ENCODE measurements at places on chromosomes 4 and X. TPM values are rescaled to one million over a fixed set of nuclear protein-coding genes. Genes with fewer than 3 reads are reported as not detected.
A peak's percentile ranks its signal among the peaks of the same experiment; 100 is the strongest.

DNA sequence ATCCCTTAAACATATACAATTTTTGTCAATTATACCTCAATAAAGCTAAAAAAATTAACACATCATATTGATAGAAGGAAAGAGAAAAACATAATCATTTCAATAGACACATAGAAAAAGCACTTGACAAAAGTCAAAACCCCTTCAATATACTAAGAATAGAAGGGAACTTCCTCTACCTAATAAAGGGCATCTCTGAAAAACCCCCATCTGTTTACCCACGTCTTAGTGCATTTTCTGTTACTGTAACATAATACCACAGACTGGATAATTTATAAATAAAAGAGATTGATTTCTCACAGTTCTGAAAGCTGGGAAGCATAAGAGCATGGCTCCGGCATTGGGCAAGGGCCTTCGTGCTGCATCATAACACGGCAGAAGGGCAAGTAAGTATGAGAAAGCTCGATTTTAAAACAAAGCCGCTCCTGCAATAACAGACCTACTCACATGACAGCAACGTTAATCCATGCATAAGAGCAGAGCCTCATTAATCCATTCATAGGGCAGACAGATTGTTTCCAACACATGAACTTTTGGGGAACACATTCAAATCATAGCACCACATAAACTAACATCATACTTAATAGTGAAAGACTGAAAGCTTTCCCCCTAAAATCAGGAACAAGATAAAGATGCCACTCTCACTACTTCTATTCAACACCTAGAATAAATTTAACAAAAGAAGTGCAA, 15.7 kb downstream of the STEEP1 start:
- H3K36me3 ChIP-seq, result no peaks in the 10 kb centered on the region
- H3K27ac ChIP-seq, result no peak overlapping the region
- no peak for DNase-seq
- H3K4me3 ChIP-seq, result no peak overlapping the region

DNA sequence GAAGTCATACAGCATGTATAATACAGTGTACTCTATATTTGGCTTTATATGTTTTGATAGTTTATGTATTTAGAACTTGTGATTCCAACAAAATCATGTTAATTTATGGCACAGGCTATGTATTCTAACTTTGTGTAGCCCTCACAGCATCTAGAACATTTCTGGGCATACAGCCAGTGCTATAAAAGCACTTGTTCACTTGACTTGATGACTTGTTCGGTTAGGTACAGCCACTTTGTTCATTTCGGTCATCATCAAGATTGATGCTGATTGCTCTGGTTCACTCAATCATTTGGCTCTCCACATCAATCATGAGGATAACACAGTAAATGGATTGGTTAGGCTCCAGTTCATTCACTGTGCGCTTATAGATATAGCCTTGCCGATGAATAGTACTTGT, 97.6 kb upstream of the IRS4 start:
- H3K4me3 ChIP-seq, result no peak overlapping the region
- H3K27me3 ChIP-seq, result no peaks in the 10 kb centered on the region
- no peaks in the 10 kb centered on the region for H3K36me3 ChIP-seq
- H3K27ac ChIP-seq, result no peak overlapping the region
- no peaks in the 10 kb centered on the region for H3K4me1 ChIP-seq

- H3K27ac ChIP-seq, result peak overlapping the region; percentile 20
- H3K4me1 ChIP-seq, result peaks cover 58% of the 10 kb centered on the region
- no peaks in the 10 kb centered on the region for H3K27me3 ChIP-seq
- DNase-seq, result no peak
- H3K36me3 ChIP-seq, result no peaks in the 10 kb centered on the region
- H3K4me3 ChIP-seq, result peak overlapping the region; percentile 10
Observed at GRCh38 chrX:130103605-130104004, 6.7 kb downstream of the ELF4 start.

DNA sequence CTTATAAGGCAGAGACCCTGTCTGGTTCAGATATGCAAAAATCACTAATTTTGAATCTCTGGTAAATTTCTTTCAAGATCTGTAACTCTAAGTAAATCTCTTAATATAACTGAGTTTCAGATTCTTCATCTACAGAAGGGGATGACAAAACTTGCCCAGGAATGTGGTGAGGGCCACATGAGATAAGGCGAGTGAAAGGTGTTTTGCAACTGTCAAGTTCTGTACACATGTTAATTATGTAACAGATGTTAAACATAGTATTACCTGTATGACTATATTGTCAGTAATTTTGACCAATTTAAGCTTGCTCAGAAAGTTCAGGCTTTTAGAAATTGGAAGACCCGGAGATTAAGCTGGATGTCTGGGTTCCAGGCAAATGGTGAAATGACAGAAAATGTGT, 549 bp upstream of the GLRB start:
- no peaks in the 10 kb centered on the region for H3K27me3 ChIP-seq
- no peak overlapping the region for H3K27ac ChIP-seq
- DNase-seq, result no peak
- H3K4me1 ChIP-seq, result no peaks in the 10 kb centered on the region

- no peaks in the 10 kb centered on the region for H3K36me3 ChIP-seq
- no peaks in the 10 kb centered on the region for H3K4me1 ChIP-seq
- no peak within 1 kb of the TSS for H3K27ac ChIP-seq
- no peak for DNase-seq
Observed at GRCh38 chr4:5019274-5019673, at the start of gene CYTL1. CYTL1 (minus strand) TSS chr4:5019458; CDS start chr4:5019445, 13 bp downstream.

- no peaks in the 10 kb centered on the region for H3K36me3 ChIP-seq
- no peak overlapping the region for H3K27ac ChIP-seq
- peaks cover 7% of the 10 kb centered on the region for H3K4me1 ChIP-seq
- H3K27me3 ChIP-seq, result no peaks in the 10 kb centered on the region
- no peak for DNase-seq
Observed at GRCh38 chr4:76208005-76208765, 5.4 kb downstream of the SCARB2 start.

- peak within 1 kb of the TSS; percentile 52 for H3K4me3 ChIP-seq
- DNase-seq, result peak; percentile 41
- H3K36me3 ChIP-seq, result no peaks in the 10 kb centered on the region
- peaks cover 13% of the 10 kb centered on the region for H3K27me3 ChIP-seq
- H3K4me1 ChIP-seq, result peaks cover 12% of the 10 kb centered on the region
- no peak within 1 kb of the TSS for H3K27ac ChIP-seq
Observed at GRCh38 chr4:153684182-153684970, at the start of gene TLR2. TLR2 (plus strand) TSS chr4:153684280; CDS start chr4:153702908, 18,628 bp downstream.

GRCh38 chr4:112516471-112517066, 589 bp upstream of the NEUROG2 start:
- DNase-seq, result no peak
- H3K27me3 ChIP-seq, result peaks cover 73% of the 10 kb centered on the region
- H3K36me3 ChIP-seq, result no peaks in the 10 kb centered on the region

Gene XAGE1A
- not detected for total RNA-seq

Gene RRAGB
- 11.2 TPM for total RNA-seq

Gene FHL1
- total RNA-seq, result 15.7 TPM

Gene EMCN
- not detected for total RNA-seq

Gene SFRP2
- total RNA-seq, result not detected

Gene COQ2
- total RNA-seq, result 3.9 TPM

All from CD4-positive, CD25-positive, alpha-beta regulatory T cell (primary cell).